ENCODE measurements at places on chromosomes 16 and 17.

DNA sequence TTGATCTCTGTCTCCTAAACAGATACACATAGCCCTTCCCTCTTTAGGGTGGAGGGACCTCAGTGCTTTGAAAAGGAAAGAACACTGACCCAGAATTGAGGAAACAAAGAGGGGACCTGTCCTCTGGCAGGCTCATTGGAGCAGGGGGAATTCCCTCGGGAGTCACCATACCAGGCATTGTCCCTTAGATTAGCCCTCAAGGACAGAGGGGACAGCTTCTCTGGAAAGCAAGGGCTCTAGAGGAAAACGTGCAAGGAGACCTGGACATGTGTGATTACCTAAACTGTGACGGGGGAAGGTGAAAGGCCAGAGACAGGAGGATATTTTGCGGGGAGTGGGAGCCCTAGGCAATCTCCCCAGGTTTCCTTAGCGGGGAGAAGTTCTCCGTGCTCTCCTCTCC lies 7.6 kb upstream of the FZD2 start:
- DNase-seq, result peak; percentile 57

- no peak for DNase-seq
Observed at GRCh38 chr17:70119983-70120382, 45.0 kb downstream of the KCNJ16 start.

DNA sequence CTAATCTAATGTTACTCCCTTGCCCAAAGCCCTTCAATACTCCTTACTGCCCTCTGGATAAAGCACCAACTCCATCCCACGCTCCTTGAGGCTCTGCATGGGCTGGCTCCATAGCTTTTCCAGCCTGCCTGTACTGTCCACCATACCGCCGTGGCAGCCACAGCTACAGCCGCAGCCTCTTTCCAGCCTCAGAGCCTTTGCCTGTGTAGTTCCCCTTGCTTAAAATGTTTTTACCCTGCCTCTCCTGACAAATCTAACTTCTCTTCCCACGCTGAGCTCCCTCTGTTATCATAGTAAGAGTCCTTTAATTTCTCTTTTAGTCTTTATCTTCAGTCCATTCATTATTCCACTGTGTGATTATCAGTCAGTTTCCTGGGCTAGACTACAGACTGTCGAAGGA lies 22.0 kb downstream of the TEX14 start:
- peak; percentile 59 for DNase-seq

- DNase-seq, result no peak
Observed at GRCh38 chr17:57154921-57155320, 69.9 kb downstream of the AKAP1 start.

DNA sequence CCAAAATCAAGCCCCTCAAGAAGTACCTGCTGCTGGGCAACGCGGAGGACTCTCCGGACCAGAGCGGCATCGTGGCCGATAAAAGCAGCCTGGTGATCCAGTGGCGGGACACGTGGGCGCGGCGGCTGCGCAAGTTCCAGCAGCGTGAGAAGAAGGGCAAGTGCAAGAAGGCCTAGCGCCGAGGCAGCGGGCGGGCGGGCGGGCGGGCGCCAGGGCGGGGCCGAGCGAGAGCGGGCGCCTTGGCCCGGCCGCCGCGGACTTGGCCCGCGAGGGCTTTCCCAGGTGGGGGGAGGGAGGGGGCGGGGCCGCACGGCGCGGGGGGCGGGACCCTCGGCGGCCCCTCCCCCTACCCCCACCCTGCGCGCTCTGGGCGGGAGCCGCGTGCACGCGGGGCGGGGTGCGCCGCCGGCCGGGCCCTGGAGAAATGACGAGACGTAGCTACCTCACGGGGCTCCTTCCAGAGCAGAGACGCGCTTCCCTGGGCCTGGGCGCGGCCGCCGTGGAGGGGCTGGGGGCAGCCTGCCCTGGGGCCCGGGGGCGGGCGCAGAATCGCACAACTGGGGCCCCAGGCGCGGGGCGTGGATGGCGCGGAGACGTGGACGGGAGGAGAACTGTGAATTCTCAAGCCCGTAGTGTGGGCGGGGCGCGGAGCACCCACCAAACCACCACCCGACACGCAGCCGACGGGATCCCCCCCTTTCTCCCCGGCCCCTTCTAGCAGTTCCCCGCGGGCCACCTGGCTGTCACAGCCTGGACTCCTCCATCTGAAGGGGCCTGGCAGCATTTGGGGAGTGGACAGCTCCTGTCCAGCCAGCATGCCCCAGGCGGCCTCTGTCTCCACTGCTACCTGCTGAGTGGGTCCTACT lies 218.7 kb downstream of the NTN1 start:
- peak; percentile 93 for DNase-seq

DNA sequence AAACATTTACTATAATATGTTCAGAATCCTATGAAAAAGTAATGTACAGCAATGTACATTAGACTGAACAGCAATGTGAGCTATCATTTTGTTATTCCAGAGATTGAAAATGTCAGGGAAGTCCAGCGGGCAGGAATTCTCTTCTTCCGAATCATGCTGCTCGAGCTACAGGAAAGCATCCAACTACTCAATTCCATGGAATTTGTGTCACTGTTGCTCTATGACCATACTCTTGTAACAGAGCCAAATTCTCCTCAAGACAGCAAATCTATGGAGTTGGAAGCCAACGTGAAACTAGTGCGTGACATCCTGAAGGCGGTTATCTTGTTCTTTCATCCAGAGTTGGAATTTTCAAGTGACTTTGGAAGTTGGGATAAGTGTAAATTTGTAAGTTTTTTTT lies 24.8 kb upstream of the NSRP1 start:
- no peak for DNase-seq

- no peak for DNase-seq
Observed at GRCh38 chr16:3511286-3512180, 10.7 kb downstream of the CLUAP1 start.

DNA sequence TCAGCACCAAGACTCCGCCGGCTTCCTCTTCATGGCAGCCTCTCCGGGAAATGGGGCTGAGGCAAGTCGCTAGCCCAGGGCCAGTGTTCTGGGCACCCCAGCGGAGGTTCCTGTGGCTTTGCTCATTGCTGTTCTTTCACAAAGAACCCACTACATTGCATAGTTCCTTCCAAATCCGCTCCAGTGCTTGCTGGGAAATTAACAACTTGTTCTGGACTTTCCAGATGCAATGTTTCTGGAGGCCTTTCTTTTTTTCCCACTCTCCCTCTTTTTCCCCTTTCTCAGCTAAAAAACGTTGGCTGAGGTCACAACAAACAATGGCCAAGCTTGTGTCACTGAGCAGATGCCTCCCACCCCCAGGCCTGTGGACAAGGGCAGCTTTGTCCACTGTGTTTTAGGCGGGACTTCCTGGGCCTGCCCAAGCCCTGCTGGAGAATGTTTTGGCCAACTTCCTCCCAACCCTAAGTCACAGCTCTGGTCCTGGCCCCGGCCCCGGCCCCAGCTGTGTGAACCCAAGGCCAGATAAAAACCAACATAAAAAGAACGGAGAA lies 131.5 kb upstream of the RCVRN start:
- no peak for DNase-seq

All from endodermal cell (in vitro differentiated cells).